ENCODE measurements at places on chromosomes 4 and X. TPM values are rescaled to one million over a fixed set of nuclear protein-coding genes. Genes with fewer than 3 reads are reported as not detected.

ERCC6L gene
- total RNA-seq, result 1.0 TPM

- H3K27ac ChIP-seq, result no peak overlapping the region
- H3K36me3 ChIP-seq, result no peaks in the 10 kb centered on the region
- H3K4me3 ChIP-seq, result no peak overlapping the region
- no peaks in the 10 kb centered on the region for H3K27me3 ChIP-seq
- H3K4me1 ChIP-seq, result peaks cover 13% of the 10 kb centered on the region
These were observed 175.4 kb downstream of the NPFFR2 start for GRCh38 chr4:72207196-72207595.

DNA sequence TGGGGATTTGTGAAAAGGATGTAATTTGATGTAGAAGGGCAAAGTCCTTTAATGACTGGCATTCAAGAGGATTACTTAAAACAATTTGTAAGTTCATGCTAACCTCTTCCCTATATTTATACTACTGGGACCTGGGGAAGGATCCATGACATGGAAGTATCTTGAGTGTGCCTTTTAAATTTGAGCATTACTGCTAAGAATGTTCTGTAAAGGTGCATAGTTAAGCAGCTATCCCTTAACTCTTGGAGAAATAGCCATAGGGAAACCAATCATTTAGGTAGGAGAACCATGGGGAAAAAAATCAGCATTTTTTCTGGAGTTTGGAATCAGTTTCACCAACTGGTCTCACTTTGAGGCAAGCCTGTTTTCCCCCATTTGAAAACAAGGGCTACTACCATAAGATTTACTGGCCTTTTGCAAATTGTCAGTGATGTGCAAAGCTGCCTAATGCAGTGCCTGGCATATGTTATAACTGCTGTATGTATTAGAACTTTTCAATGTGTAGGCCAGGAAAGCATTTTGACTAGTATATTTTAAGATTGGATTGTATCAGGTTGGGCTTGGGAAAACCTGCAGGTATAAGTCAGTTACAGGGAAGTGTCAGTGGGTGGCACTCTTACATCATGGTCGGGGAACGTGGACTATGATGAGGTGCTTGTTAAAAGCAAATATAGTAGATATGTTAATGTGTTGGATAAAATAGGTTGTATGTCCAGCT lies 72.1 kb downstream of the PRSS12 start:
- H3K4me3 ChIP-seq, result peak overlapping the region; percentile 81
- no peaks in the 10 kb centered on the region for H3K27me3 ChIP-seq
- DNase-seq, result peak; percentile 83
- H3K4me1 ChIP-seq, result peaks cover 34% of the 10 kb centered on the region

GRCh38 chrX:101257448-101258258 lies 33.5 kb downstream of the TAF7L start:
- no peaks in the 10 kb centered on the region for H3K4me1 ChIP-seq
- H3K27ac ChIP-seq, result no peak overlapping the region
- H3K4me3 ChIP-seq, result no peak overlapping the region
- no peaks in the 10 kb centered on the region for H3K36me3 ChIP-seq

DNA sequence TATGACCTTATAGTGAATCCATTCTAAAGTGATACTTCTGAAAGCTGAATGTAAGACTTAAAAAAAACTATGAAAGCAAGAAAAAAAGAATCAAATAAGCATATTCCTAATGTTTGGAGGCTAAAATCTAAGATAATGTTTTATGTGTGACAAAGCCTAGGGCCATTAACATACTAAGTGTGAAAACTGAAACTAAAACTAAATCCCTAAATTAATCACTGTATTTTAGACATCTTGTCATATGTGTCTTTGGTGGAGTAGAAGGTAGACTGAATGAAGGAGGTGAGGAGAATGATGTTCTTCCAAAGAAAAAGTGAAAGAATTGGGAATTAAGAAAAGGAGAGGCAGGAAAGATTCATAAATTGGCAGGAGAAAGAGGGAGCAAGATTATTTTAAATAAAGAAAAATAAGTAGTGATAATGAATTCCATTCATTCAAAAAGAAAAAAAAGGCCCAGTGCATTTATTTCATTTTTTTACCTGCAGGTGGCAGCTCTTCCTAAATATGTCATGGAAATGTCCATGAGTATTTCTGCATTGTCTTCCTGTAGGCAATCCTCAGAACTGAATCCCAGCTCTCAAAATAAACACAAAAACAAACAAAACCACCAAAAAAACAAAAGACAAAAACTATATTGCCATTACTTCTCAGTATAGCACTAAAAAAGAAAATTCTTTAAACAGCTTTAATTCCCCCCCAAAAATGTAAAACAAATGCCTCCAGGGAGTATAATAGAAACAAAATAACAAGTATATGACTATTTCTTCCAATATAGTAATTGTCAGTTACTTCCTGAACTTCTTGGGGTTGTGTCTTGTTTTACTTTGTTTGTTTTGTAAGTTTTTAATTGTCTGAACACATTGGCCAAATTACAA lies 17.0 kb upstream of the AP1AR start:
- peaks cover 12% of the 10 kb centered on the region for H3K4me1 ChIP-seq
- no peak overlapping the region for H3K4me3 ChIP-seq
- H3K36me3 ChIP-seq, result no peaks in the 10 kb centered on the region
- H3K27me3 ChIP-seq, result no peaks in the 10 kb centered on the region

FGFBP2 gene
- total RNA-seq, result not detected

DRD5 gene
- not detected for total RNA-seq

- H3K27me3 ChIP-seq, result no peaks in the 10 kb centered on the region
- H3K4me1 ChIP-seq, result no peaks in the 10 kb centered on the region
These were observed 30.9 kb upstream of the CCDC110 start for GRCh38 chr4:185502386-185502785.

CSAG3 gene
- not detected for total RNA-seq

- peak; percentile 71 for DNase-seq
- H3K27ac ChIP-seq, result no peak overlapping the region
- no peak overlapping the region for H3K4me3 ChIP-seq
- peaks cover 20% of the 10 kb centered on the region for H3K4me1 ChIP-seq
These were observed 167.3 kb downstream of the PJA1 start for GRCh38 chrX:68997911-68998310.

Measured in MCF 10A (cell line).